ENCODE measurements at places on chromosomes 1 and 21. TPM values are rescaled to one million over a fixed set of nuclear protein-coding genes. Genes with fewer than 3 reads are reported as not detected.

DNA sequence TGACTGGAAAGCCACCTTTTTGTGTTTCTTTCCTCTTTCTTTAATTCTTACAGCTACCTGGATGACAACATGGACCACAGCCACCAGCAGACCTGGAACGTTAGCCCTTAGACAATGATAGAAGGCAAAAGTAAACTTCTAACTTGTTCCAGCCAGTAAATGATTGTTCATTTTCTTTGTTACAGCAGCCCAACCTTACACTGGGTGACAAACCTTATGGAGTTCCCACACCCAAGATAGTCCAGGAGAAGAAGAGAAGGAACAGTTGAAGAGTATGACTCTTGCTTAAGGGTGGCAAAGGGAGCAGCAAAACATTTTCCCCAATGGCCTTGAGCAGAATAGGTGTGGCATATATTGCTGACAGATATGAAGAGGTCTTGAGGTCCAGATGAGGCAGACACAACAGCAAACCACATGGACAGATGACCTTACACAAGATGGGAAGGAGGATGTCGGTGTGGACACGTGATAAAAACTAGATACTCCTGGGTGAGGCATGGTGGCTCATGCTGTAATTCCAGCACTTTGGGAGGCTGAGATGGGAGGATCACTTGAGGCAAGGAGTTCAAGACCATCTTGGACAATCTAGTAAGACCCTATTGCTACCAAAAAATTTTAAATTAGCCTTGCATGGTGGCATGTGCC lies 11.8 kb upstream of the FAM76A start:
- peaks cover 1% of the 10 kb centered on the region for H3K4me1 ChIP-seq
- H3K27me3 ChIP-seq = no peaks in the 10 kb centered on the region
- H3K27ac ChIP-seq = no peak overlapping the region
- no peak for DNase-seq
- no peak overlapping the region for H3K4me3 ChIP-seq
- no peaks in the 10 kb centered on the region for H3K36me3 ChIP-seq

GRCh38 chr21:15688809-15689208 lies 41.0 kb upstream of the USP25 start:
- no peaks in the 10 kb centered on the region for H3K36me3 ChIP-seq
- no peak for DNase-seq
- H3K4me1 ChIP-seq = no peaks in the 10 kb centered on the region
- no peak overlapping the region for H3K4me3 ChIP-seq
- H3K27ac ChIP-seq = no peak overlapping the region

Gene MEF2D
- polyA plus RNA-seq = 11.5 TPM

GRCh38 chr1:22761101-22761500 lies 50.5 kb downstream of the EPHB2 start:
- H3K27ac ChIP-seq = no peak overlapping the region
- no peaks in the 10 kb centered on the region for H3K36me3 ChIP-seq
- no peaks in the 10 kb centered on the region for H3K27me3 ChIP-seq
- no peak overlapping the region for H3K4me3 ChIP-seq
- H3K4me1 ChIP-seq = peaks cover 3% of the 10 kb centered on the region

Measured in keratinocyte (primary cell).